ENCODE measurements at places on chromosomes 5 and 9. TPM values are rescaled to one million over a fixed set of nuclear protein-coding genes. Genes with fewer than 3 reads are reported as not detected.
A peak's percentile ranks its signal among the peaks of the same experiment; 100 is the strongest.

GRCh38 chr5:14172149-14172795, 29.1 kb downstream of the TRIO start:
- H3K27ac ChIP-seq = no peak overlapping the region
- DNase-seq = no peak
- no peaks in the 10 kb centered on the region for H3K4me1 ChIP-seq
- no peaks in the 10 kb centered on the region for H3K27me3 ChIP-seq

DNA sequence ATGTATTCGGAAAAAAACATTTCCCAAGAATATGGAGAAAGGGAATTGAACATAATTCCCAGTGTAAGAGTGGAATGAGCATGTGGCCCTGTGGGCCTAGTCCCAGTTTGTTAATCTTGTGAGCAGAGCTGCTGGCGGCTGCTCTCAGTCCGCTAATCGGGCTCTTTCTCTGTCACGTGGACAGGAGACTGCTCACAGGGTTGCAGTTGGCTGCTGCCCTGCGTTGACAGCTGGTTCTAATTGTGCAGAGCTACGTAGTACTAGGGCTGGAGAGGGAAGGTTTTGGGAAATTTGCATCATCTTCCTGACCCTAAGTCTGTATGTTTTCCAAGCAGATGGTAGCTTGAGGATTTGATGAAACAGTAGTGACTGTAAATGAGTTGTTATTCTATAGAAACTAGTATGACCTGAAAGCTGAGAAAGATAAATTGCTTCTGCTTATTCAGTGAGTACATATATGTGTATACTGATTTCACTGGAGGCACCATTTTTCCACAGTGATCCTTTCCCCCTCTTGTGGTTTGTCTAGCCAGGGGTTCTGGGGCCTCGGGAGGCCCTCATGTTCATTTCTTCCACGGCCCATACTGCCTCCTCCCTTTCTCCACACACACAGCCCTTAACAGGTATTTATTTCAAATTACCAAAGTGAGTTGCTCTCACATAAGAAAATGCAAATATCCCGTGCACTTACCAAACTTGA, 100.6 kb downstream of the ANGPTL2 start:
- peak overlapping the region; percentile 84 for H3K27ac ChIP-seq
- no peaks in the 10 kb centered on the region for H3K36me3 ChIP-seq
- H3K27me3 ChIP-seq = no peaks in the 10 kb centered on the region

- H3K27ac ChIP-seq = no peak overlapping the region
- no peak overlapping the region for H3K4me3 ChIP-seq
- H3K27me3 ChIP-seq = no peaks in the 10 kb centered on the region
Observed at GRCh38 chr9:125529107-125529506, 177.9 kb downstream of the MAPKAP1 start.

DNA sequence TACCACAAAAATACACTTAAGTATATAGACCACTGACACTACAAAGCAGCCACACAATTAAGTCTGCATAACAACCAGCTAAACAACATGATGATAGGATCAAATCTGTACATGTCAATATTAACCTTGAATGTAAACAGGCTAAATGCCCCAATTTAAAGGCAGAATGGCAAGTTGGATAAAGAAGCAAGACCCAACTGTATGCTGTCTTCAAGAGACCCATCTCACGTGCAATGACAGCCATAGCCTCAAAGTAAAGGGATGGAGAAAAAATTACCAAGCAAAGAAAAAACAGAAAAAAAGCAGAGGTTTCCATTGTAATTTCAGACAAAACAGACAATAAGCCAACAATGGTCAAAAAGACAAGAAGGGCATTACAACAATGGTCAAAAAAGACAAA, 77.3 kb upstream of the APC start:
- no peaks in the 10 kb centered on the region for H3K4me1 ChIP-seq
- H3K27ac ChIP-seq = no peak overlapping the region
- DNase-seq = no peak
- no peaks in the 10 kb centered on the region for H3K36me3 ChIP-seq
- no peaks in the 10 kb centered on the region for H3K27me3 ChIP-seq

DNA sequence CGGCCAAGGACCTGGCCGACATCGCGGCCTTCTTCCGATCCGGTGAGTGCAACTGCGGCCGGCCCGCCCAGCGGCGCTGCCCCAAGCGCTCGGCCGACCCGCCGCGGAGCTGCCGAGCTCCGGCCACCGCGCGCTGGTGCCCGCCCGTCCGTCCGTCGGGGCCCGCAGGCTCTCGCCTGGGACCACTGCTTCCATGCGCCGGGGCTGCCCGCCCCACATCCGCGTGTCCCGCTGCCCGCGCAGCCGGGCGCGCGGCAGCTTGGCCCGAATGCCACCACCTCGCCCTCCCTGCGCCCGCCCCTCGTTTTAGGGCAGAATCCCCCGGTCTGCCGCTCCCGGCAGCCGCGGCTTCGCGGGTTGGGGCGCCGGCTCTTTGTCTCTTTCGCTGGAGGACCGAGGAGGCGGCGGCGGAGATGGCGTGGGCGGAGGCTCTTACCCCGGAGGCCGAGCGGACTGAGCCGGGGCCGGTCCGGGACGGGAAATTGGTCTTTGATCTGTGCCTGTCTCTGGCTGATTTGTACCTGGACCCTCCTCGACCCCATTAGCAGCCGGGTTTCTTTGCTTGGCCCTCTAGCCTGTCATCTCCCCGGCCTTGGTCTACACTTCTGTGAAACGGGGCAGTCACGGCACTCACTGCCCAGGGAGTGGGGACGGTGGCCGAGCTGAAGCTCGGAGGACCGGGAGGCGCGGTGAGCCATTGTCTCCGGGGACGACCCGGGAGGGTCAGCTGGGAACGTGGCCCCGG, 871 bp downstream of the TRIO start:
- peak; percentile 32 for DNase-seq
- no peaks in the 10 kb centered on the region for H3K36me3 ChIP-seq
- peak overlapping the region; percentile 93 for H3K27ac ChIP-seq
- peaks cover 23% of the 10 kb centered on the region for H3K4me1 ChIP-seq

GRCh38 chr5:151864061-151864748, 60.4 kb downstream of the GLRA1 start:
- H3K4me1 ChIP-seq = no peaks in the 10 kb centered on the region
- H3K27ac ChIP-seq = no peak overlapping the region
- no peak for DNase-seq
- H3K27me3 ChIP-seq = no peaks in the 10 kb centered on the region
- H3K36me3 ChIP-seq = no peaks in the 10 kb centered on the region
- H3K4me3 ChIP-seq = no peak overlapping the region

DNA sequence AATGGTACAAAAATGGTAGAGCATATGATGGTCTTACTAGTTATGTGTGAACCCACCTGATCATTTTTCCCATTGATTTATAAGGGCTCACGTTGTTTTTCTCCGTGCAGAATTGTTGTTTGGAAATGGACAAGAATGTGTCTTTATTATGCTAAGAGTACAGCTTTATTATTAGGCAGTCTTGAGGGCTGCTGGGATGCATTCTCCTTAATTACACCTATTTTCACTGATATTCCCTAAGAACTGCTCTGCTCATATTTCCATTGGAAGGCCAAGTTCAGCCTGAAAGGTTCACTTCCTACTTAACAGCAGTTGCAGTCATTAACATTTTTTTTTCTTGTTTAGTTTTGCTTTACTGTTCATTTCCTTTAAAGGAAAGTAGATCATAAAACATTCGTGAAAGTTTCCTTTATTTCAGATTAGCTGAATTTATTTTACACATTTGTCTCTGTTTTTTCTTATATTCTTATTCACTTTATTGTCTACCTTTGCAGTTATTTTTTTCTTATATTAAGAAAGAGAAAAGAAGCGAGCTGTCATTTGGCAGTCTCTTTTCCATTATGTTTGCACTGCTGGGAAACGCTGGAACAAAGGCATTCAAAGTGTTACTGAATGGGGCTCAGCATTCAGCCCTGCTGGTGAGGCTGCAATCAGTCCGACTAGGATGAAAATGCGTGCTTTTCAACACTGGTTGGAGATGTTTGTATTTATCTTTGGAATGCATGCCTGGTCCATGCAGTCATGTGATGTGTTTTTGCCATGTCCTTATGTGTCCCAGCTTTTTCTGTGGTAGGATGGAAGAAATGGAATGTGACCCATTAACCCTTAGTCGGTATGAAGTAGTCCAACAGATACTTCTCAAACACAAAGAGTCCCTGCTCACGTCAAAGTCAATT, 602.7 kb upstream of the ZNF608 start:
- peak overlapping the region; percentile 5 for H3K27ac ChIP-seq
- H3K27me3 ChIP-seq = no peaks in the 10 kb centered on the region
- H3K4me3 ChIP-seq = no peak overlapping the region
- no peaks in the 10 kb centered on the region for H3K4me1 ChIP-seq
- DNase-seq = no peak

DNA sequence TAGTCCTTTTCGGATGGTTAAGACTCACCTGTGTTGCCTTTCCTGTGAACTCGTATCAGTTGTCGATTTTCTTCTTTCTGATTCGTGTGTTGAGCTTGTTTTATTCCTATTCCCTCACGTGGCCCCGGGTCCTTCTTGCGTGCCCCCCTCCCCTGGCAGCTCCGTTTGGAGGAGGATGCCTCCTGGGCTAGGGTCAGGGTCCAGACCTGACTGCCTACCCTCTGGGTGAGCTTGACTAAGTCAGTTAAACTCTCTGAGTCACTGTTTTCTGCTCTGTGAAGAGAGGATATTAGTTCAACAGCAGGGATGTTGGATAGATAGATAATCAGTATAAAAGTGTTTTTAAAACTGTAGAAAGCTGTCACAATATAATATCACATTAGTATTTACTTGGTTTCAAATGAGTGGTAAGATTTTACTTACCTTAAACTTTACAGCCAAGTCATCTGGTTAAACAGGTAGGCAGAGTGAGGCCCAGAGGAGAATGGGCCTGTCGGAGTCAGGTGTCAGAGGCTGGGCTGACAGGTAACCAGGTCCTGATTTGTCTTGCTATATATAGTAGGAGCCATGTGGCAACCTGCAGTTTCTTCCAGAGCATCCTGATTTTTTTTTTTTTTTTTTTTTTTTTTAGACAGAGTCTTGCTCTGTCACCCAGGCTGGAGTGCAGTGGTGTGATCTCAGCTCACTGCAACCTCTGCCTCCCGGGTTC, 24.2 kb downstream of the PPARGC1B start:
- no peak for DNase-seq
- H3K36me3 ChIP-seq = no peaks in the 10 kb centered on the region
- H3K27ac ChIP-seq = no peak overlapping the region
- H3K27me3 ChIP-seq = no peaks in the 10 kb centered on the region
- no peaks in the 10 kb centered on the region for H3K4me1 ChIP-seq
- no peak overlapping the region for H3K4me3 ChIP-seq

DNA sequence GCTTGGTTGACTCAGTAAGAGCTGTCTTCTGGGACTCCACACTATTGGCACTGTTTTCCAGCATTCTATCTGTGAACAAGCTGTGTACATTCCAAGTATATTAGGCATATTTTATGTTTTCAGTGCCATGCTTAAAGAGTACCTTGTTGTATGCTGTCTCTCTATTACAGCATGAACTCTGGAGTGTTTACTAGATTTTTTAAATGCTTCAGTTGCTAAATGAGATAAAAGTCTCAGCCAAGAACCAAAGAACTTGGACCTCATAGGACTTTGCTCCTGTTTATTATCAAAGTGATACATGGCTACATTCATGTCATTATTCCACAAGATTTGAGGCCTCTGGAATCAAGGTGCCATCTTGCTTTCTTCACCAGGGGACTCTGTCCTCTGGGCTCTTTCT, 167.2 kb downstream of the C9orf152 start:
- H3K4me3 ChIP-seq = no peak overlapping the region
- no peaks in the 10 kb centered on the region for H3K4me1 ChIP-seq
- no peaks in the 10 kb centered on the region for H3K36me3 ChIP-seq
- no peak for DNase-seq

DNA sequence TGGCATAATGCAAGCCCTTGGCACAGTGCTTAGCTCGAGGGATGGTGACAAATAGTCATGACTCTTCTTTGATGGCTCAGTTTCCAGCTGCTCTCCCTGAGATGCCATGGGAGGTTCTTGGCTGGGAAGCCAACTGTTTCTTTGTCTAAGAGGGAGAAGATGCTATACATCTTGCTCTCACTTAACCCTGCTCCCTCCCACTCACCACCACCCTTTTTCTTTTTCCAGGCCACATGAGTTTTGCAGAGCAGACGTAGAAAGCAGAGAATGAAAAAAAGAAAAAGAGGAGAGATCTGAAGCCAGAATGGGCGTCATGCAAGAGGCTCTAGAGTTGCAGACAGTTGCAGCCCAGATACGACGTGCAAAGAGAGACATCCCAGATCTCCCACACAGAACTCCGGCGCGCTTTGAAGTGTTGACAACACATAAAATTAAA, 160.5 kb downstream of the FGF18 start:
- no peak overlapping the region for H3K4me3 ChIP-seq
- no peaks in the 10 kb centered on the region for H3K4me1 ChIP-seq
- no peak for DNase-seq
- no peaks in the 10 kb centered on the region for H3K36me3 ChIP-seq
- H3K27me3 ChIP-seq = no peaks in the 10 kb centered on the region

GRCh38 chr5:124419531-124419930, 326.9 kb downstream of the ZNF608 start:
- H3K27ac ChIP-seq = no peak overlapping the region
- no peaks in the 10 kb centered on the region for H3K27me3 ChIP-seq
- no peak overlapping the region for H3K4me3 ChIP-seq
- no peaks in the 10 kb centered on the region for H3K36me3 ChIP-seq
- DNase-seq = no peak

DNA sequence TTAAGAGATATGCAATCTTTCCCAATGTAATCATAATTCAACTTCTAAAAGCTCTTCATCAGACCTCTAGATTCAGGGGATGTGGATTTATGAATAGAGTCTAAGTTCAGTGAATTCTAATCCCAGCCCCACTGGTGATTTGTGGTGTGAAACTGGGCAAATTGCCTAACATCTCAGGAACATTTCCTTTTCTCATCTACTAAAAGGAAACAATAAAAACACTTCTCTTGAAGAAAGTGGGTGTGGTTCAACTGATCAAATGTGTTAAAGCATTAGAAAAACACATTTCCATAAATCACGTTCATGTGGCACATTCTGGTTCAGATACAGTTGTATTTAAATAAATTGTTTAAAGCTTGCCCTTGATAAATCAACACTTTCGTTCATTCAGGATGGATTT, 631.7 kb upstream of the CDH6 start:
- no peaks in the 10 kb centered on the region for H3K4me1 ChIP-seq
- H3K27ac ChIP-seq = no peak overlapping the region
- DNase-seq = no peak
- no peaks in the 10 kb centered on the region for H3K36me3 ChIP-seq
- no peaks in the 10 kb centered on the region for H3K27me3 ChIP-seq

DNA sequence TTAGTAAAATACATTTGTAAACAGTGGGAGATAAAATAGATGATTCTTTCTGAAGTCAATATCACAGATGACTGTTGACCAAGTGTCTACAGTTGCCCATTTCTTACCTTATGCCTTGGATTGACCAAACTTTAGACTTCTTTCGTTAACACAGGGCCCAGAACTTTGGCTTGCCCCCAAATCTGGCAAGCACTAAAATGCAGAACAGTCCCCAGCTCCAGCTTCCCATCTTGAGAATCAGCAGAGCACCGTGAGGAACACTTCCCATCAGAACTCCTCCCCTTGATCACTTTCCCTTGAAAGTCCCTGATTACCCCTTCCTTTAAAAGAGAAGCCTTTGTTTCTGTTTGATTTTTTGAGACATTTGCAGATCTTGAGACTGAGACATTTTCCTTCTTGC, 1039.9 kb downstream of the TLE1 start:
- H3K4me1 ChIP-seq = no peaks in the 10 kb centered on the region
- H3K27ac ChIP-seq = peak overlapping the region; percentile 26
- H3K36me3 ChIP-seq = no peaks in the 10 kb centered on the region
- no peak overlapping the region for H3K4me3 ChIP-seq

GRCh38 chr5:87752362-87752761, 339.6 kb upstream of the CCNH start:
- peaks cover 4% of the 10 kb centered on the region for H3K27me3 ChIP-seq
- H3K36me3 ChIP-seq = no peaks in the 10 kb centered on the region
- no peak overlapping the region for H3K4me3 ChIP-seq
- no peak for DNase-seq
- H3K4me1 ChIP-seq = no peaks in the 10 kb centered on the region

Gene LCN2
- 38.5 TPM for total RNA-seq

Gene IL9
- not detected for total RNA-seq

Gene MRPL36
- total RNA-seq = 41.6 TPM

Gene VDAC1
- 118 TPM for total RNA-seq

All from breast epithelium (tissue), 4 donors.